ENCODE measurements at places on chromosomes 6 and 20.

DNA sequence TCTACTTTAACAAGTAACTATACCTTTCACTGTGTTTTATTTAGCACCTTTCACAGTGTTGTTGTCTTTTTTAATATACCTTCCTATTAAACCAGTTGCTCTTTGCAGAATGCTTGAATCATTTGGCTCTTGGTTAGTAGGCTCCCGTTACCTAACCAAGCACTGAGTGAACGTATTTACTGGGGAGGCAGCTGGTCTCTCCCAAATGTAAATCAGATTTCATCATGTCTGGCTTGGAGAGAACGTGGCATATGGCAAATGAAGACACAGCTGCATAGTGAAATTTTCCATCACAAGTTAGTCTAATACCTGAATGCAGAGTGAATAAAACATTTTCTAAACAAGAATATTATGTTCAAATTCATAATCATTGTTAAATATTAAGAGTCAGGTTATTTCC is 12.4 kb downstream of the HTR1E start:
- no peak for DNase-seq

DNA sequence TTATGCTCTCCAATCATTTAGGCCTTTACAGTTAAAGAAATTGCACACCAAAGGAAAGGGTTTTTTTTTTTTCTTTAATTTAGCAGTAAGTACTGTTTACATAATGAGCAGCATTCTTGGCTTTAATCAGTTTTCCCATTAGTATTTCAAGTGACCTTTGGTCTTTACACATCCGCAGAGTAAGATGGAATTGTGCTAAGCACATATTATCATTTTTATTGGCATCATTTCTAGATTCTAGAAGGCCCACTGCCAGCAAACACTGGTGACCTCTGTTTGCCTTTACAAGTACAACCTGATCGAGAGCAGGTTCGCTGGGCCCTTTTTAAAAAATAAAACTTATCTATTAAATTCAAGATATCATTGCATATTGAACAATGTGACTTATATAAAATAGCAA is 104.3 kb downstream of the ADGRG6 start:
- DNase-seq: no peak

- DNase-seq: no peak
These were observed 2.4 kb downstream of the HM13 start for GRCh38 chr20:31516651-31517050.

GRCh38 chr6:35086636-35087360 is 54.3 kb downstream of the TCP11 start:
- DNase-seq: no peak

- DNase-seq: no peak
These were observed 68.8 kb downstream of the TTLL2 start for GRCh38 chr6:167393731-167394130.

GRCh38 chr20:32674362-32674789 is 635 bp upstream of the C20orf203 start:
- DNase-seq: peak; percentile 30

DNA sequence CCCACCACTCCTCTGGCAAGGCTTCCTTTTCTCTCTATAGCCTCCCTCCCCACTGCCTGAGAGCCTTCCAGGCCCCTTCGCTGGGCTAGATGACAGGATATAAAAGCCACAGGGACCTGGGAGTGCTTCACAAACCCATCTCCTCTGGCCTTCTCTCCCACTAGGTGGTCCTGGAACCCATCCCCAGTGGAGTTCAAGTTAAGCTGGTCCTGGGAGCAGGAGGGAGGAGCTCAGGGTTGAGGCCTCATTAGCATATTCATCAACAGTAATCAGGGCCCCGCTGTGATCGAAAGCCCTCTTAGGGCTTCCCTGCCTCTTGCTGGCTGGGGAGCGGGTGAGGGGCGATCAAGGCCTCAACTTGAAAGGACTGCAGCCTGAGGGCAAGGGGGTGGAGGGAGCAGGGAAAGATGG is 9.1 kb downstream of the EBF4 start:
- no peak for DNase-seq

DNA sequence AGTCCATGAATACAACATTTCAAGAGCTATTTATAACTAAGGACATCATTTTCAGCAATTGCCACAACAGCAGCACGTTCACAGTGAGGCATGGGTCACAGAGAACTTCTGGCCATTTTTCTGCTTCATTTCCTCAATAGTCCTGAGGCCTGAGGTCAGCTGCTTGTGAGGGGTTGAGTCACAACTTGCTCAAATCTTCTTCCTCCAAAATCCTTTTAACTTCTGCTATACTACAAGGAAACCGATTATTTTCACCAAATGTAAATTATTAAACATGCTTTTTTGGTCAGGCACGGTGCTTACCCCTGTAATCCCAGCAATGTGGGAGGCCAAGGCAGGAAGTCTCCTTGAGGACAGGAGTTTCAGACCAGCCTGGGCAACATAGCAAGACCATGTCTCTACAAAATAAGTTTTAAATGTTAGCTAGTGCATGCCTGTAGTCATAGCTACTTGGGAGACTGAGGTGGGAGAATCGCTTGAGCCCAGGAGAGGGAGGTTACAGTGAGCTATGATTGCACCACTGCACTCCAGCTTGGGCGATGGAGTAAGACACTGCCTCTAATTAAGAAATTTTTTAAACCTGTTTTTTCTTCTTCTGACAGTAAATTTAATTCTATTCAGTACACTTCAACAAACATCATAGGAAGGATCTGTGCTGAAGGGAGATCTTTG is 11.1 kb upstream of the SLC16A10 start:
- no peak for DNase-seq

DNA sequence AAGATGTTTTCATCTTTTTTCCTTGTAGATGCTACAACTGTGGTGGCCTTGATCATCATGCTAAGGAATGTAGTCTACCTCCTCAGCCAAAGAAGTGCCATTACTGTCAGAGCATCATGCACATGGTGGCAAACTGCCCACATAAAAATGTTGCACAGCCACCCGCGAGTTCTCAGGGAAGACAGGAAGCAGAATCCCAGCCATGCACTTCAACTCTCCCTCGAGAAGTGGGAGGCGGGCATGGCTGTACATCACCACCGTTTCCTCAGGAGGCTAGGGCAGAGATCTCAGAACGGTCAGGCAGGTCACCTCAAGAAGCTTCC is 101.5 kb downstream of the POPDC3 start:
- DNase-seq: no peak

Data from activated CD8-positive, alpha-beta memory T cell treated with anti-CD3 and anti-CD28 coated beads for 1 hour (primary cell).